Liver (tissue), 10 donors: ENCODE measurements at places on chromosomes 5 and 9. TPM values are rescaled to one million over a fixed set of nuclear protein-coding genes. Genes with fewer than 3 reads are reported as not detected.

GRCh38 chr5:176890455-176891330 lies 8.5 kb downstream of the HK3 start:
- H3K36me3 ChIP-seq, result no peaks in the 10 kb centered on the region
- H3K4me3 ChIP-seq, result no peak overlapping the region
- H3K4me1 ChIP-seq, result no peaks in the 10 kb centered on the region
- no peak overlapping the region for H3K27ac ChIP-seq

- DNase-seq, result no peak
- H3K36me3 ChIP-seq, result no peaks in the 10 kb centered on the region
- peaks cover 23% of the 10 kb centered on the region for H3K4me1 ChIP-seq
- H3K27me3 ChIP-seq, result no peaks in the 10 kb centered on the region
- H3K27ac ChIP-seq, result no peak overlapping the region
Measured at GRCh38 chr5:129459450-129459776, 685 bp upstream of the ADAMTS19 start.

- H3K4me1 ChIP-seq, result no peaks in the 10 kb centered on the region
- H3K36me3 ChIP-seq, result no peaks in the 10 kb centered on the region
- H3K27ac ChIP-seq, result no peak overlapping the region
- H3K27me3 ChIP-seq, result no peaks in the 10 kb centered on the region
Measured at GRCh38 chr5:13866792-13867191, 77.7 kb downstream of the DNAH5 start.

Gene WDR31
- polyA plus RNA-seq, result 1.1 TPM

Gene HEMGN
- 0.06 TPM for polyA plus RNA-seq

DNA sequence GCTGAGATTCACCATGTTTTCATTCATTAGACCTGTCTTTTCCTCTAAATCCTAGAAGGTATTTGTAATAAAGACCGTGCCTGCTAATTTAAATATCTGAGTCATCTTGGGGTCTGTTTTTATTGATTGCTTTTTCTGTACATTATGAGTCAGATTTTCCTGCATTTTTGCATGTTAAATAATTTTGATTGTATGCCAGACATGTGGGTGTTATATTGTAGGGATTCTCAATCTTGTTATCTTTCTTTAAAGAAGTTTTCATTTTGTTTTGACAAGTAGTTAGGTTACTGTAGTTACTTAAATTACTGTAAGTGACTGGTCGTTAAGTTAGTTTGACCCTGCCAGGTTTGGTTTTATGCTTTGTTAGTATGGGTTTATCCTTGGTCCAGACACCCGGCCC lies 35.1 kb downstream of the EXOSC2 start:
- no peak for DNase-seq
- peaks cover 10% of the 10 kb centered on the region for H3K4me1 ChIP-seq
- H3K27ac ChIP-seq, result no peak overlapping the region
- no peaks in the 10 kb centered on the region for H3K27me3 ChIP-seq
- no peak overlapping the region for H3K4me3 ChIP-seq

- no peaks in the 10 kb centered on the region for H3K27me3 ChIP-seq
- H3K4me1 ChIP-seq, result no peaks in the 10 kb centered on the region
- no peaks in the 10 kb centered on the region for H3K36me3 ChIP-seq
- DNase-seq, result no peak
Measured at GRCh38 chr5:32074401-32074800, 99.7 kb downstream of the GOLPH3 start.

DNA sequence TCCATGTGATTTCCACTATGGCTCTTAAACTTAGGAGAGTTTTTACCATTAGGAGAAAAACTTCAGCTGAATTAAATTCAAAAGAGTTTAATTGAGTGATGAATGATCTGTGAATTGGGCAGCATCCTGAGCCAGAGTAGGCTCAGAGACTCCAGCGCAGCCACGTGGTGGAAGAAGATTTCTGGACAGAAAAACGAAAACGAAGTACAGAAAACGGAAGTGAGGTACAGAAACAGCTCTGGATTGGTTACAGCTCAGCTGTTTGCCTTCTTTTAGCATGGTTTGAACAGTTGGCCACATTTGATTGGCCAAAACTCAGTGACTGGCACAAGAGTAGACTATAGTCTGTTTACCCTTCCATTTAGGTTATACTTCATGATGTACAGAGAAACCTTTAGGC lies 69.2 kb upstream of the PLPP1 start:
- peaks cover 16% of the 10 kb centered on the region for H3K4me1 ChIP-seq
- H3K4me3 ChIP-seq, result no peak overlapping the region
- H3K36me3 ChIP-seq, result no peaks in the 10 kb centered on the region
- no peak for DNase-seq

Gene INSL4
- not detected for polyA plus RNA-seq

GRCh38 chr5:34923694-34924461 lies 5.5 kb upstream of the DNAJC21 start:
- H3K27ac ChIP-seq, result no peak overlapping the region
- H3K4me1 ChIP-seq, result peaks cover 6% of the 10 kb centered on the region
- H3K4me3 ChIP-seq, result no peak overlapping the region
- no peak for DNase-seq
- peaks cover 30% of the 10 kb centered on the region for H3K36me3 ChIP-seq

DNA sequence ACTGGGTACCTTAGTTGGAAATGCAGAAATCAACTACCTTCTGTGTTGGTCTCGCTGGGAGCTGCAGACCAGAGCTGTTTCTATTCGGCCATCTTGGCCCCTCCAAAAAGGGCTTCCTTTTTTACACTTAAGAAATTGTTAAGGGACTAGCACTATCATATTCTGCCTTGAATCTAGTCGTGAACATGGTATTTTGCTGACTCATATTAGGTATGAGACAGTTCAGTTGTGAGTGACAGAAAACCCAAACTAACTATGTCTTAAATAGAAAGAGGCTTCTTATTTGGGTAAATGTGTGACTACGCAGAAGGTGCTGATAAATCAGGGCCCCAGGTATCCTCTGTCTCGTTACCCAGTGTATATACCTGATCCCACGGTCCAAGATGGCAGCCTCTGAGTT lies 298.2 kb downstream of the EDIL3 start:
- no peak overlapping the region for H3K4me3 ChIP-seq
- H3K36me3 ChIP-seq, result no peaks in the 10 kb centered on the region
- no peaks in the 10 kb centered on the region for H3K27me3 ChIP-seq
- no peaks in the 10 kb centered on the region for H3K4me1 ChIP-seq
- no peak for DNase-seq

Gene ARID3C
- polyA plus RNA-seq, result 0.58 TPM

DNA sequence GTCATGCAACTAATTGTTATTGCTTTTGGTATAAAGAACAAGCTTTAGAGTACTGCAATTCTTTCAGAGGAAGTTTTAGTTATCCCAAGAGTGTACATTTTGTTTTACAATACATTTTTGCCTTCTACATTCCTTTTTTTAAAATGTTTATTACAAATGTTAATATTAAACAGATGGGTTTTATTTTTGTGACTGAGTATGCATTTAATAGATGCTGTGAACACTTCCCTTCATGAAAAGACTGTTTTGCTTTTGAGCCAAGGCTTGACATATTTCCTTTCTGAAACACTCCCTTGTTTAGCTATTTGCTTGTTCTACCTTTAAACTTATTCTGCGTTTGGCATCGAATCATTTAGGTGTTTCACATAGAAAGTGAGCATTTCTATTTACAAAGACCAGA lies 14.8 kb upstream of the ZNF474 start:
- H3K36me3 ChIP-seq, result no peaks in the 10 kb centered on the region
- no peak overlapping the region for H3K27ac ChIP-seq
- H3K27me3 ChIP-seq, result no peaks in the 10 kb centered on the region
- H3K4me1 ChIP-seq, result no peaks in the 10 kb centered on the region

DNA sequence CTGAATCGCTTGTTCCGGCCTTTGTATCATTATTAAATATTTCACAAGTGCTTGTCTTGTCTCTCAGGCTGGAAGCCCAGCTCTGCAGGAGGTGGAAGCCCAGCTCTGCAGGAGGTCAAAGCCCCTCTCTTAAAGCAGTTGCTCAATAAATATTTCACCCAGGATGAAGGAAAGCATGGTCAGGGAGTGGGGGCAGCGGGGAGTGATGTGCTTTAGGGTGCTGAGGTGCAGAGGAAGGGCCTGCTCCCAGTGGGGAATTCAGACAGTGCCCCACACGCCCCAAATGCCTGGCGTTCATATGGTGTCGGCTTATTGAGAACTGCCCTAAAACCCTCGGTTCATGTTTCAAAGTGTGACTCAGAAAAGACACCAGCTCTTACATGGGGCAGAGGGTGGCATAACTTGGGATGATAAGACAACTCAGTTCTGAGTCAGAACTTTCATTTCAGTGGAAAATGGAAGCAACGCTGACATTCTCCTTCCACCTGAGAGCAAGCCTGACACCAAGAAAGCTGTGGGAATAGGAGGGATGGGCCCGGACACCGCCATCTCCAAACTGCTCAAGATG lies 114.3 kb upstream of the DAP start:
- H3K4me1 ChIP-seq, result no peaks in the 10 kb centered on the region
- H3K27me3 ChIP-seq, result no peaks in the 10 kb centered on the region
- no peak for DNase-seq
- no peaks in the 10 kb centered on the region for H3K36me3 ChIP-seq
- no peak overlapping the region for H3K27ac ChIP-seq

- no peak for DNase-seq
- no peaks in the 10 kb centered on the region for H3K36me3 ChIP-seq
- H3K4me1 ChIP-seq, result no peaks in the 10 kb centered on the region
Measured at GRCh38 chr5:16952968-16953671, 17.0 kb upstream of the MYO10 start.

DNA sequence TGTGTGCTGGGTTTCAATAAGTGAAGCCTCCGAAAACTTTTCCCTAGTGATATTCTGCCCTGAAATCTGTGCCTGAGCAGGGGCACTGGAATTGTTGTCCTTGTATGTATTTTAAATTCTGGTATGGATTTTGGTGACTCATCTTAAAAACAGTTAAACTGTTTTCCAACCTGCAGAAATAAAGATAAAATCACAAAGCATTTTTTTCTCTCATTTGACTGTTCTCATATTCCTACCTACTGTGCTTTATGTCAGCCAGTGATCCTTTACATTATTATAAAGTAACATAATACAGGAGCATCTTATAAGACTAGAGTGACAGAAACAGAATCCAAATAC lies 10.9 kb upstream of the TAF11L2 start:
- no peaks in the 10 kb centered on the region for H3K4me1 ChIP-seq
- no peaks in the 10 kb centered on the region for H3K27me3 ChIP-seq
- no peak overlapping the region for H3K4me3 ChIP-seq
- no peak overlapping the region for H3K27ac ChIP-seq
- no peaks in the 10 kb centered on the region for H3K36me3 ChIP-seq
- no peak for DNase-seq

GRCh38 chr5:73317523-73317922 lies 131.1 kb downstream of the FOXD1 start:
- no peak overlapping the region for H3K27ac ChIP-seq
- no peak for DNase-seq
- no peaks in the 10 kb centered on the region for H3K4me1 ChIP-seq

- H3K4me3 ChIP-seq, result no peak overlapping the region
- H3K27ac ChIP-seq, result no peak overlapping the region
- H3K36me3 ChIP-seq, result no peaks in the 10 kb centered on the region
- no peak for DNase-seq
- H3K27me3 ChIP-seq, result peaks cover 7% of the 10 kb centered on the region
Measured at GRCh38 chr5:1449081-1449630, 3.9 kb upstream of the SLC6A3 start.

DNA sequence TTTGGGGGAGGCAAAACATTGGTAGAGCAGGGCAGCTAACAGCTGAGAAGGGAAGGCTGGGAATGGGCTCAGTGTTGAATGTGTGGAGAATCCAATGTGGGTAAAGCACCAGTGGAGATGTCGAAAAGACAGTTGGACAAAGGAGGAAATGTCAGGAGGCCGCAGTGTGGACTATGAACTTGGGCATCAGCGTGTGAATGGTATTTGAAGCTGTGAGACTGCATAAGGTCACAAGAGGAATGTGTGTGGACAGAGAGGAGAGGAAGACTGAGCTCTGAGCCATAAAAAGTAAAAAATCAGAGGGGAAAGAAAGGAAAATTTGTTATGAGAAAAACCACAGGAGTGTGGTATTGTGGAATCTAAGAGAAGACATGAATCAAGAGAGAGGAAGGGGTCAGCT lies 99.4 kb upstream of the ADAMTS16 start:
- H3K4me1 ChIP-seq, result no peaks in the 10 kb centered on the region
- DNase-seq, result no peak
- no peaks in the 10 kb centered on the region for H3K27me3 ChIP-seq

- H3K4me3 ChIP-seq, result no peak overlapping the region
- peaks cover 4% of the 10 kb centered on the region for H3K36me3 ChIP-seq
- H3K27me3 ChIP-seq, result no peaks in the 10 kb centered on the region
- DNase-seq, result no peak
Measured at GRCh38 chr5:43664501-43665040, 61.6 kb downstream of the NNT start.

Gene IL13
- not detected for polyA plus RNA-seq

DNA sequence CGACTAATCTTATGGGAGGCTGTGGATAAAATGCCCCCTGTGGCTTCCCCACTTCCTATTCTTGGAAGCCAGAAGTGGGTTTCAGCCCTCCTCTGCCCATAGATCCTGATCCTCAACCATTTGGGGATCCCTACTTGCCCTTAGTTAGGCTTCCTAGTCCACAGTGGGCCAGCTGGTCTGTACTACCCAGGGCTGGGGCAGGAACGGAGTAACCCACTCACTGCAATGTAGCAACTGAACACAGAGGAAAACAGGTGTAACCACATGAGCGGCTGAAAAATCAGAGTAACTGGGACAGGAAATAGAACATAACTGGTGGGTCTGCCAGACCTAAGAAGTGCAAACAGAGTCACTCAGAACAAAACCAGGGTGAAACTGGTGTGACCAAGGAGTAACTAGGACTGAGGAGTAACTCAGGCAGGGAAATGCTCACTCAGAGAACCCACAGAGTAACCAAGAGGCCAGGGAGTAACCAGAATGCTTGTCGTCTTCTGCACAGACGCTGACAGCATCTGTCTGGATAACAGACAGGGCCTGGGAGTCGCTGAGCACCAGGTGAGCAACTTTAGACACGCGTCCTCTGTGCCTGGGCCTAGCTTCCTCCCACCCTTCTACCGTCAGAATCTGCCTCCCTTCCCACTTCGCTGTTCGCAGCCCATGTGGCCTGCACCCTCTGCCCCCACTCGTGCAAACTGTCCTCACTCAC lies 1.0 kb downstream of the AQP3 start:
- no peak for DNase-seq
- H3K4me3 ChIP-seq, result peak overlapping the region; percentile 61
- H3K36me3 ChIP-seq, result peaks cover 12% of the 10 kb centered on the region

DNA sequence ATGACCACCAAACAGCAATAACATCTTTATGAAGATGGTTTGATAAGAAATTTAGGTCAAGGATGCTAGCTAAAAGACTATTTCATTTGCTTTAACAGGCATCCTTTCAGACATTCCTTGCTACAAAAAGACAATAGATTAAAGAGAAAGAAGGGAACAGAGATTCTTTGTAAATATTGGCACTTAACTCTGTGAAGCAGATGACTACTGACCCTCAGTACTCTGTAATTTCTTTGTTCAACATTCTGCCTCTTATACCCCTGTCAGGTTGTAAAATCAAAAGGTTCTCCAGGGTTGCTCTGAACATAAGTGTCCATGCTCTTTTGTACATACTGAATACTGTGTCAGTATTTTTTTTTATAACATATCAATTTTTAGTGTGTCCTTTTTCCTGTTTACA lies 610.6 kb upstream of the GRAMD2B start:
- H3K36me3 ChIP-seq, result no peaks in the 10 kb centered on the region
- H3K4me3 ChIP-seq, result no peak overlapping the region
- H3K27ac ChIP-seq, result no peak overlapping the region
- H3K27me3 ChIP-seq, result no peaks in the 10 kb centered on the region
- no peaks in the 10 kb centered on the region for H3K4me1 ChIP-seq
